NCI-H1105 (cell line): ENCODE measurements at places on chromosomes 2 and 18.

- no peak for DNase-seq
Observed at GRCh38 chr2:6578416-6578815, 287.3 kb downstream of the CMPK2 start.

- no peak for DNase-seq
Observed at GRCh38 chr2:237165405-237166276, 80.0 kb downstream of the COPS8 start.

DNA sequence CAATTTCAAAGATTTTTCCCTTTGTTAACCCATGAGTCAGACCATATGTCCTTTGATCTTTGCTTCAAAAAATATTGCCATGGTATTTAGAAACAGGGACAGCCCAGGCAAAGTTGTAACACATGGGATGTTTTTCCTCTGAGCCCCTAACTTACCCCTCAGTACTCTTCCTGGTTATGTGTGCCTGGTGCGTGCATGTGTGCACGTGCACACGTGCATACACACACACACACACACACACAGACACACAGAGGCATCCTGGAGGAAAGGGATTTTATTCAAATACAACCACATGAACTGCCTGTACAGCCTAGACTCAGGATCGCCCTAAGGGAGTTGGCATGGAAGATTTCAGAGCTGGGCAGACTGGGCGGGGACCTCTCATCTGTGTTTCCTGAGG lies 5.1 kb downstream of the AFF3 start:
- DNase-seq, result no peak

DNA sequence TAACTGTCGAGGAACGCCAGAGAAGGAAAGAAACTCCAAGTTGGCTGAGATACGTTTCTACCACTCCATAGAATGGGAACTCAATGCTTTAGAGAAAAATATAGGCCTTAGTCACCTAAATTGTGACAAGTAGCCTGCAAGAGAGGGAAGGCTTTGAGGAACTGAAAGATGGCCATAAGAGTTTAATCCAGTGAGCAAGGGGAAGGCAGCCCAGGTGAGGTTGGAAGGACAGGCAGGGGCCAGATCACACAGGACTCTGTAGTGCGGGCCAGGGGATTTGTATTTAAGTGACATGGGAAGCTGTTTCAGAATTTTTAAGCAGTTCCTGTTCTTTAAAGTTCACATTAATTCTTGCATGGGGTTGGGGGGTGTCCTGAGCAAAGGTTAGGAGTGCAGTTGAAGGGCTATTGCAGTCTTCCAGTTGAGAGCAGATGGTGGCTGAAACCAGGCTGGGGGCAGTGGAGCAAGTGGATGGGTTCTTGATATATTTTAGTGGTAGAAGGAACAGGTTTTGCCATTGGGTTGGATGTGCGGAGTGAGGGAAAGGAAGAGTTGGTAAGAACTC lies 138.9 kb upstream of the PELI1 start:
- no peak for DNase-seq

DNA sequence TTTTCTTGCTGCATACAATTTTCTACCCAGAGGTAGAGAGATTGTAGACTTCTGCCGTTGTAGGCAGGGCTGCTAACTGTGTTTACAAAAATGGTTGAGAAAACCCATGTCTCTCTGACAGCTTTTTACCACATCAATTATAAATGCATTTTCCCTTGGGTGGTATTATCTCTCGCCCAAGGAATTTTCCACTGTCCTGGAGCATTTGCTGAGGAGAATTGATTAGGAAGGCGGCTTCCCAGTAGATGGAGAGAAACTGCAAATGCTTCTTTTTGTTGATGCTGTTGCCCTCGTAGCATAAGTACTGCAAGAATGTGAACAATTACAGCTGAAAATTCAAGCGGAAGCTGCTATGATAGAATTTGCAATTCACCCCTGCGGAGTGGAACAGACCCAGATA lies 1007.7 kb upstream of the KLHL29 start:
- no peak for DNase-seq

- DNase-seq, result no peak
Observed at GRCh38 chr18:9173770-9174233, 37.2 kb downstream of the ANKRD12 start.

DNA sequence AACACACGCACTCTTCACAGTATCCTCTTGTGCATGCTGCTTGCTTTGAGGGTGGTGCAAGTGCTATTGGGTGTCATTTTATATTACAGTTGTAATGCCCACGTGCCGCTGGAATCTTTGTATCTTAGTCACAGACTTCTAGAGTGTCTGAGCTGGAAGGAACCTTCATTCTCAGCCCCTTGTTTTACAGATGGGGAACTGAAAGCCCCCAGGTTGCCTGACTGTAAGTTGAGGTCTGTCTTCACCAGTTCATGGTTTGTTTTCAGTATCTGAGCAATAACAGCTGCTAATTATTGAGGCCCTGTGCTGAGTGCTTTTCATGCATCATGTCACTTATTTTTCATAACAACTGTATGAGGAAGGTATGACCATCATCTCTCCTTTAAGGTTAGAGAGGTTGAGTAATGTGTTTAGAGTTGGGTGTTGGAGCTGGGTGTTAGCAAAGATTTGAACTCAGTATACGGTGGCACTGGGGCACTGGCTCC lies 77.0 kb downstream of the PRKCE start:
- DNase-seq, result no peak

GRCh38 chr18:57814555-57814954 lies 11.4 kb upstream of the ATP8B1 start:
- no peak for DNase-seq

DNA sequence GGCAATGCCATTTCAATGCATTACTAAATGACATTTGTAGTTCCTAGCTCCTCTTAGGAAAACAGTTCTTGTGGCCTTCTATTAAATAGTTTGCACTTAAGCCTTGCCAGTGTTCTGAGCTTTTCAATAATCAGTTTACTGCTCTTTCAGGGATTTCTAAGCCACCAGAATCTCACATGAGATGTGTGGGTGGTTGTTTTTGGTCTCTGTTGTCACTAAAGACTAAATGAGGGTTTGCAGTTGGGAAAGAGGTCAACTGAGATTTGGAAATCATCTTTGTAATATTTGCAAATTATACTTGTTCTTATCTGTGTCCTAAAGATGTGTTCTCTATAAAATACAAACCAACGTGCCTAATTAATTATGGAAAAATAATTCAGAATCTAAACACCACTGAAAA lies 45.3 kb downstream of the HADHB start:
- DNase-seq, result no peak

DNA sequence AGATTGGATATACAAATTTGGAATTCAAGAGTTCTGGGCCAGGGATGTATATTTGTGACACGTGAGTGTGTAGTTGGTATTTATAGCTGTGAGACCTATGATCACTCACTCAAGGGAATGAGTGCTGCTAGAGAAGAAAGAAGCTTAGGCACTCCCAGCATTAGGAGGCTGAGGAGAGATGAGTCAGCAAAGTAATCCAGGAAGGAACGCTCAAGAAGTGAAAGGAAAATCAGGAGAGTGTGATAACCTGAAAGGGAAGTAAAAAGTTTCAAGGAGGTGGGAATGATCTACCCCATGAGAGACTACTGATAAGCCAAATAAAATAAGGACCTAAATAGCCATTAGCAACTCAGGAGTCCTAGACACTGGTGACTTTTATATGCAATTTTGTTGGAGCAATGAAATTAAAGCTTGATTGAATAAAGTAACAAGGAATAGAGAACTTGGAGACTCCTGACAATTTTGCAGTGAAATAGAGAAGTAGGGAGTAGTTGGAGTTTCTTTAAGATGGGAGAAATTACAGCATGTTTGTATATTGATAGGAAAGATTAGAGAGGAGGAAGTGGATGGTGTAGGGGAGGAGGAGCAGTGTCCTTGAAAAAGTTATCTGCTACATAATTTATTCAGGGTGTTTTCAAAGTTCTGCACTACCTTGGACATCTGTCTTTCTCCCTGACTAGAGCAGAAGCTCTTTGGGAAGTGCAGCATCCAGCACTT lies 89.9 kb downstream of the UBE2E3 start:
- DNase-seq, result no peak

- DNase-seq, result no peak
Observed at GRCh38 chr2:12300019-12300602, 416.6 kb upstream of the TRIB2 start.

DNA sequence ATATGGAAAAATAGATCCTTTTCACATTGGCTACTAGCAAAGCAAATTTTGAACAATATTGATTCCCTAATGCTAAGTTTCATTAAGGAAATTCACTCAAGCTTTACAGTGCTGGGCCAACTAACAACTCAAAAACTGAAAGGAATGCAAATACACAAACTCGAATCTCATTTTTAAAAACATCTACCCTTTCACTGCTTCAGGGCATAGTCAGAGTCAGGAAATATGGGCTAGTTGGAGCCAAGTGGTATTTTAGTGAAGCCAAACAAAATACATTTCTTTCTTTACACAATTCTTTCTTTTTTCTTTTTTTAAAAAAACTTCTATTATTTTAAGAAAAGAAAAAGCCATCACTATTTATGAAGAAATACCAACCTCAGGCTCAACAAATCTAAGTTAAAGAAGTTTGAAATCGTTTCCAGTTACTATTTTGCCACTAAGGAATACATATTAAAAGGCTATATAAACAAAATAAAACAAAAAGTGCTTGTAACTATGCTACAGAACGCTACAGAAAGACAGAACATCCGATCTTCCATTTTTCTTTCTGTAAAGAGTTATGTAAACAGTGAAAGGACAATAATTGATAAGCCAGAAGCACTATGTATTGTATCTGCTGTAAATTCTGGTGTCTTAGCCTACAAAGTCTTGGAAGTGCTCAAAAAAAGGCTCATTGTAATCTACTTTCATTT lies 113.6 kb upstream of the STK17B start:
- no peak for DNase-seq

DNA sequence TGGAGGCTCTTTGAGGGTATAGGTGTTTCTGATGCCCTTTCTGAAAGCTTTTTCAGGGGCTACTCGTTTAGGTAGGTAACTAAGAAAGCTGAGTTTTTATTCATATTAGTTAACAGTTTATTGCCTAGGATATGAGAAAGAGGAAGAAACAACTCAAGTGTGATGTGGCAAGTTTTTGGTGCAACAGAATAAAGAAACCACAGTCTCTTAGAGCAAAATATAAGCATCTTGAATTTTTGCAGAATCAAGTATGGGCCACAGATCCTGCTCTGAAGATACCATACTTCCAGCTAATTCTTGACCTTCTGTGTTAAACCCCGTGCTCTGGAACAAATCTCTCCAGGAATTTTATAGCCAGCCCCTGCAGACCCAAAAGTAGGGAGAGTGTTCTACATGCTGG lies 147.7 kb upstream of the SLC1A4 start:
- no peak for DNase-seq

DNA sequence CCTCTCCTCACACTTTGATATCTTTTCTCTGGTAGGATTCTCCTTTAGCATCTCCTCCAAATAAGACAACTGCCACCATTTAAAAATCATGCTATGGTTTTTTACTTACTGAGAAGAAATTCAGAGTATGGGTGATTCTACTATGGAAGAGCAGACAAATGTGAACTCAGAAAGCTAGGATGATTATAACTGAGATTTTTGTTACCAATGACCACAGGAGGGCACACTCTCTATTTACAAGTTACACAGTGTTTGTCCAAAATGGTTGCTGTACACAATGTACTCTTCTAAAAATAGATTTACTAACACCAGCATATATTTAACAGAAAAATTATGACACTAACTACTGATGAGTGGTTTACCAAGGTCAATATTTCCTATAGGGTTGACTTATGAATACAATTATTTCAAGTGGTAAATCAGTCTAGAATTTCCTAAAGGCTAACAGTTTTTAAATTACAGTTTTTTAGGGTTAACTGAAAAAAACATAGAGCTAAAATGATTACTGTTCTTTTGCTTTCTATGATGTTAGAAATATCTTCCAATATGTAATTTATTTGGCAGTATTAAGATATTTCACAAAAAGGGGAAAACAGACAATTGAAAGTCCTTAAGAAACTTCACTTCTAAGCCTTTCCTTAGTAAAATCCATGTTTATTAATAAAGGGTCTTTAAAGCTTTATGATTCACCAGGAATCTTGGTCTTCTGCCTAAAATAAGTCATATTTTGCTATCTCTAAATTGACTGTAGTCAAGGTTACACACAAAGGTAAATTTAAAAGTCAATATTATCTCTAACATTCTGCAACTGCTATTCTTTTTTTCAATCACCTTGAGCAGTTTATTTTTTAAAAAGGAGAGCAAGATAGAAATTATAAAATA lies 57.2 kb downstream of the MAP4K3 start:
- DNase-seq, result peak; percentile 2

GRCh38 chr2:199335502-199335901 lies 122.2 kb downstream of the SATB2 start:
- DNase-seq, result no peak

DNA sequence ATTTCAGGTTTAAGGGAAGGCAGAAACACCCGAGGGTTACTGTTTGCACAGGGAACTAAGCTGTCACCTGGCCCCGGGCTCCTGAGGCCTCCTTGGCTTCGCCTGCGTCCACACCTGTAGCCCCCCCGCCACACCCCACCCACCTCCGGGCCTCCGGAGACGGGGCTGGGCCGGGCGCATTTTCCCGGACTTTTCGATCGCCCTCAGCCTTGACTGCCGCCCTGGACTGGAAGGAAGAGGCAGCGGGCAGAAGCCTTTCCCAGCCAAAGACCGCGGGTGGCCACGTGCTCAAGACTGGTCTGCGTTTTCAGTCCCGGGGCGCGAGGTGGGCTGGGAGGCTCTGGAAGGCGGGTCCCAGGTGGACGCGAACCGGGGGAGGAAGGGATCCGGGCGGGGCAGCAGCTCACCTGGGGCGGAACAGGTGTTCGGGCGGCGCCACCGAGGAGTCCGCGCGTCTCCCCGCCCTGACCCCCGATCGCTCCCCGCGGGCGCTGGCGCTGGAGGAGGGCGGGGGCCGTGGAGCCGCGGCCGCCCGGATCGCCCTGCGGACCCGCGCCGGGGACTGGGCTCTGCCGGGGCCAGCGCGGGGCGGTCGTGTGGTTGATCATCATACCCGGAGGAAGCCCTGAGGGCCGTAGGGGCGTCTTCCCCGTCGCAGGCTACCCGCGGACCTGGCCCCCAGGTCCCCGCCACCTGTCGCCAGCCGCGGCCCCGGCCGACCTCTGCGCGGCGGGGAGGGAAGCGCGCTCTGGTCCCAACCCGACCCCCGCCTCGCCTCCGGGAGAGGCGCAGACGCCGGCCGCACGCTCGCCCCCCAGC lies 3.2 kb downstream of the ID2 start:
- peak; percentile 68 for DNase-seq

DNA sequence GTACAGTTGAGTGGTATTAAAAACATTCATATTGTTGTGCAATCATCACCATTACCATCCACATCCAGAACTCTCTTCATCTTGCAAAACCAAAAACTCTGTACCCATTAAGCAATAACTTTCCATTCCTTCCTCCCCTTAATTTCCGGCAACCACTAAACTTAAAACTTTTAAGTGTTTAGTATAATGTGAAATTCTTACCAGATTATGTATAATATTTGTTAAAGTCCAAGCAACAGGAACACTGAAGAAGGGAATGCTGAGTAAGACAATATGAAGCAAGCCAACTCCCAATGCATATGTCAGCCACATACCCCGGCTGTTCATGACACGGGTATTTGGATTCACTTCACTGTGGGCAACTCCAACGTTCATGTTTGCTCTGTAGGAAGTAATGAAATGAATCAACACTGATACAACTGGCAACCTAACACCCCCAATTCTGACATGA lies 1.9 kb downstream of the ORMDL1 start:
- no peak for DNase-seq

GRCh38 chr2:147425437-147426029 lies 419.3 kb upstream of the ACVR2A start:
- no peak for DNase-seq
